ENCODE measurements at places on chromosomes 4 and X.
A peak's percentile ranks its signal among the peaks of the same experiment; 100 is the strongest.

- H3K27me3 ChIP-seq = peaks cover 25% of the 10 kb centered on the region
- no peaks in the 10 kb centered on the region for H3K4me1 ChIP-seq
- DNase-seq = no peak
- no peak overlapping the region for H3K27ac ChIP-seq
- no peak overlapping the region for H3K4me3 ChIP-seq
- no peaks in the 10 kb centered on the region for H3K36me3 ChIP-seq
Measured at GRCh38 chr4:2142630-2143427, 83.7 kb downstream of the NAT8L start.

GRCh38 chr4:119697887-119698393 lies 69.3 kb upstream of the PDE5A start:
- no peaks in the 10 kb centered on the region for H3K27me3 ChIP-seq
- no peak overlapping the region for H3K4me3 ChIP-seq
- no peak overlapping the region for H3K27ac ChIP-seq

GRCh38 chrX:43880425-43880824 lies 1.8 kb downstream of the MAOB start:
- H3K36me3 ChIP-seq = no peaks in the 10 kb centered on the region
- no peaks in the 10 kb centered on the region for H3K27me3 ChIP-seq
- no peaks in the 10 kb centered on the region for H3K4me1 ChIP-seq
- H3K27ac ChIP-seq = no peak overlapping the region

- DNase-seq = no peak
- H3K36me3 ChIP-seq = no peaks in the 10 kb centered on the region
- H3K4me3 ChIP-seq = no peak overlapping the region
- H3K4me1 ChIP-seq = no peaks in the 10 kb centered on the region
- no peak overlapping the region for H3K27ac ChIP-seq
Measured at GRCh38 chr4:169039251-169039954, 29.3 kb upstream of the CBR4 start.

DNA sequence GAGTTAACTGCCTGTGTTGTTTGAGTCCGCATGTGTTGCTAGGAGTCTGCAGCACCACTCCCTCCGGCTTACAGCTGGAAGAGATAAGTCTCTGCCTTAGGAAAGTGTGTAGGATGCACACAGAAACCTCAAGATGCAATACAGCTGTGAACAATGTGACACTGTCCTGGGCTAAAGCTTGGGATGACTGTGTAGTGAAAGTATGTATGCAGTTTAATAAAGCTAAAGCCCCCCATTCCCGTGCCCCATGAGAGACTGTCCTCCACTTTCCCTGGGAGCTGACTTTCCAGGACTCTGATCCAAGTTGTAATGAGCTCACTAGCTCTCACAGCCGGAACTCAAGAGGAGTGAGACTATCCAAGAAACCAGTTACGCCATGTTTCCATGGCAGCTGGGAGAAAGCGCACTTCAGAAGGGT lies 156.6 kb upstream of the FTHL17 start:
- H3K4me1 ChIP-seq = peaks cover 1% of the 10 kb centered on the region
- no peaks in the 10 kb centered on the region for H3K27me3 ChIP-seq
- DNase-seq = no peak

DNA sequence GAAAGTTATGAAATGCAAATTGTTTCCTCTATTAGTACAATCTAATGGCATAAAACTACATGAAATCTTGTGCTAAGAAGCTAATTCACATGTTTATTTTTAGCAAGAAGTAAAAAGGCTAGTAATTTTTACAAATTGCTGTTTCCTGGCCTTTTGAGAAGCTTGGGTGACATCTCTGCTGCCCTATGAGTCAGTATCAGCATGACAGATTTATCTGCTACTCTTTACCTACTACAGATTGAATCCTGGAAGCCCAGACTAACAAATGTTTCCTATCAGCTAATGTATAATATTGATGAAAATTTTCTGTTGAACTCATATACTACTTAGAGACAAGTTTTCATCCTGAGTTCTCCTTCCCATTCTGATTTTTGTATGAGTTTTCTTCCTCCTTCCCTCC lies 232.4 kb downstream of the DCTD start:
- no peak for DNase-seq
- no peak overlapping the region for H3K4me3 ChIP-seq
- no peak overlapping the region for H3K27ac ChIP-seq
- H3K4me1 ChIP-seq = no peaks in the 10 kb centered on the region
- H3K36me3 ChIP-seq = no peaks in the 10 kb centered on the region
- no peaks in the 10 kb centered on the region for H3K27me3 ChIP-seq

DNA sequence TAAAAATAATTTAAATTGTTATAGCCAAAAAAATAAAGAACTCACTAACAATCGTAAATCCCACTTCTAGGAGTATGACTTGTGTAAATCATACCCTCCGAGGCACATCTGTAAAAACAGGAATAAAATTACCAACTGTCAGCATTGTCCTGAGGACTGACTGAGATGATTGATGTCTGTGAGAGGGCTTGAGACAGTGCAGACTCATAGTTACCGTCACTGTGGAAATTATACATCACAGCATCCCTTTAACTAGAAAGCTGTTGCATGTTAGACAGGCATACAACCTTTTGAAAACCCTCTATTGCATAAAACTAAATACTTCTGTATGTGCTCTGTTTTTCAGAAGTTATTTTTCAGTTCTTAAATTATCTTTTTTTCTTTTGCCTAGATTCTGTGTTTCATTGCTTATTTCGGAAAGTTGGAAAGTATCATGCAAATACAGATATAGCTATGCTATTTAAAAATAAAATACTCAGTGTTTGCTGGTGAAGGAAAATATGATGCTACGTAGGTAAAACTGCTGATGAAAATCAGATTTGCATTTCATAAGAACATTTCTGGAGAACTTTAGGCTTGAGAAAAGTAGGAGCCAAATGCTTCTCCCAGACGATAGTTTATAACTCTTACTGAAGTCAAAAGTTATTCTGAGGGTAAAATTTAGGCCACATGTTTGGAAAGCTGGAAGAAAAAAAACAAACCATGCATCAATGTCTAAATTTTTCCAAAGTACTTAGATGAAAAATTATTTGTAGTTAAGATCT lies 13.6 kb upstream of the RBPJ start:
- H3K36me3 ChIP-seq = no peaks in the 10 kb centered on the region
- H3K27me3 ChIP-seq = no peaks in the 10 kb centered on the region
- H3K4me1 ChIP-seq = no peaks in the 10 kb centered on the region
- DNase-seq = no peak
- H3K4me3 ChIP-seq = no peak overlapping the region

- H3K27ac ChIP-seq = no peak overlapping the region
- H3K27me3 ChIP-seq = no peaks in the 10 kb centered on the region
- no peak overlapping the region for H3K4me3 ChIP-seq
Measured at GRCh38 chr4:130393231-130393630, 1297.3 kb downstream of the C4orf33 start.

DNA sequence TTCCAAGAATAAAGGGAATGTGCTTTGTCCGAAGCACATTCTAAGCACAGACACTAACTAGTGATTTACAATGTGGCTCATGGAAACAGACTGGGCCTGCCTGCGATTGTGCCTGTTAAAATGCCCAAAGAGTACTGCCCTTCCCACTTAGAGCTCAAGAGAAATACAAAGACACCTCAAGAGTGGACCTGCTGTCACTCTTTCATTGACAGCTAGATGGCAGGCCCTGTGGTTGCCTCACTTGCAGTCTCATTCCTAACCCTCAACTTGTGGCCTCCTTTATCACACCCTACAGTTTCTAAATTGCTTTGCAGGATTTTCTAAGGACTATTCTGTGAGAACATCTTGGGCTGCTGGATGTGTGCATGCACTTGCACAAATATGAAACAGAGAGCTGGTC lies 331.0 kb upstream of the EMCN start:
- H3K36me3 ChIP-seq = no peaks in the 10 kb centered on the region
- no peak overlapping the region for H3K4me3 ChIP-seq
- no peak overlapping the region for H3K27ac ChIP-seq
- no peaks in the 10 kb centered on the region for H3K27me3 ChIP-seq
- no peaks in the 10 kb centered on the region for H3K4me1 ChIP-seq

DNA sequence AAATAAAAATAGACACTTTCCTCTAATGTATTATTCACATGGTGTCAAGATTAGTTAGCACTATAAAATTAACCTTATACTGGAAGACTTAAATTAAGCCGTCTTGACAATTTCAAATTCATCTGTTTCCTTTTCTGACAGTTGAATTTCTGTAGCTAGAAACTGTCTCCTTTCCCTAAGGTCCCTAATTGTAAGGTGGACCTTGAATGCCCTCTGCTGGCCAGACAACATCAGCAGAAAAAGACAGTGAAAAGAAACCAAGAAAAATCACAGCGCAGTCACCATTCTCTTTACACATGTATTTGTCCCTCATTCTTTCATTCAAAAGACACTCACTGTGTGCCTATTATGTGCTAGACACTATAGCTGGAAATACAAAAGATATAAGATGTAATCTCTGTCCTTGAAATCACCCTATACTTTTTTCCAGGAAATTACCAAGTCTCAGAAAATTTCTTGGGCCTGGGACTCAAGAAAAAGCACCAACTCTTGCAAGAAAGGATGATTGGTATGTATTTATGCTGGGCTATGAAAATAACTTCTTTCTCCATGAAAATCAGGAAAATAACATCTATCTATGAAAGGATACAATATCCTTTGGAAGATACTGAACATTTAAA lies 32.7 kb upstream of the AMBN start:
- no peaks in the 10 kb centered on the region for H3K27me3 ChIP-seq
- no peaks in the 10 kb centered on the region for H3K36me3 ChIP-seq
- peak; percentile 18 for DNase-seq
- no peaks in the 10 kb centered on the region for H3K4me1 ChIP-seq
- H3K27ac ChIP-seq = no peak overlapping the region
- no peak overlapping the region for H3K4me3 ChIP-seq

- H3K4me3 ChIP-seq = no peak overlapping the region
- H3K36me3 ChIP-seq = no peaks in the 10 kb centered on the region
- H3K27ac ChIP-seq = no peak overlapping the region
- no peaks in the 10 kb centered on the region for H3K27me3 ChIP-seq
Measured at GRCh38 chr4:26670903-26671537, 87.1 kb downstream of the TBC1D19 start.

- no peaks in the 10 kb centered on the region for H3K27me3 ChIP-seq
- no peak overlapping the region for H3K27ac ChIP-seq
- no peak overlapping the region for H3K4me3 ChIP-seq
- no peaks in the 10 kb centered on the region for H3K4me1 ChIP-seq
- H3K36me3 ChIP-seq = no peaks in the 10 kb centered on the region
Measured at GRCh38 chr4:82652062-82652461, 90.3 kb upstream of the TMEM150C start.

- DNase-seq = no peak
- no peak overlapping the region for H3K27ac ChIP-seq
- H3K4me3 ChIP-seq = no peak overlapping the region
- no peaks in the 10 kb centered on the region for H3K27me3 ChIP-seq
Measured at GRCh38 chrX:7074148-7074907, 73.2 kb upstream of the STS start.

- no peaks in the 10 kb centered on the region for H3K27me3 ChIP-seq
- no peaks in the 10 kb centered on the region for H3K36me3 ChIP-seq
- peak; percentile 33 for DNase-seq
- no peaks in the 10 kb centered on the region for H3K4me1 ChIP-seq
- no peak overlapping the region for H3K4me3 ChIP-seq
- H3K27ac ChIP-seq = no peak overlapping the region
Measured at GRCh38 chrX:49291615-49292337, 11.7 kb upstream of the GAGE10 start.

- H3K4me3 ChIP-seq = no peak overlapping the region
- H3K27ac ChIP-seq = no peak overlapping the region
- no peaks in the 10 kb centered on the region for H3K4me1 ChIP-seq
- no peak for DNase-seq
Measured at GRCh38 chrX:16892504-16893362, 22.6 kb upstream of the RBBP7 start.

DNA sequence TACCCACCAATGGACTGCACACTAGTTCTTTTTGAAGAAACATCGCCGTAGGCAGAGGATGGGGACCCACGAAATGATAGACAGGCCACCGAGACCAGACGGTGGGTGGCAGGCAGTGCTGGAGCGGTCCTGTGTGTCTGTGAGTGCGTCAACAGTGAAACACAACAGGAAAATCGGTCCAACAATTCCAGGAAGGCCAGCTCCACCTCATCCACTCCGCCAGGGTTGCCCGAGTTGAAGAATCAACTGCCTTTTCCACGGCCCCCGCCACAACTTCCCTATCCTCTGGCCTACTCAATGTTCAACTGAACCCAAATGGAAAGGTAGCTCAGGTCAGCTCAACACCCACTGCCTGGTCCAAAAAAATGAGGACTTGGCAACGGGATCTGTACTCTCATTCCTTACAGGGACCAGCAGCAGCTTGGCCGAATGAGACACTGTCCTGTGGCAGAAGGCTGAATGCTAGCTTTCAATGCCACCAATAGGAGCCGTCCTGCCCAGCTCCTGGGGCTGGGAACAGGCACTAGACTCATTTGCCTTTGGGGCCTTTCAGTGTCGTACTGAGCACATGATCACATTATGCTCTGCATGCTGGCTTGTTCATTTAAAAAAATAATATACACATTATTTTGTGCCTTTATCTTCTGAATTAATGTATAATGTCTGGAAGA lies 43.5 kb downstream of the MID1 start:
- no peak for DNase-seq
- H3K36me3 ChIP-seq = no peaks in the 10 kb centered on the region
- H3K4me3 ChIP-seq = no peak overlapping the region
- no peak overlapping the region for H3K27ac ChIP-seq
- no peaks in the 10 kb centered on the region for H3K27me3 ChIP-seq

DNA sequence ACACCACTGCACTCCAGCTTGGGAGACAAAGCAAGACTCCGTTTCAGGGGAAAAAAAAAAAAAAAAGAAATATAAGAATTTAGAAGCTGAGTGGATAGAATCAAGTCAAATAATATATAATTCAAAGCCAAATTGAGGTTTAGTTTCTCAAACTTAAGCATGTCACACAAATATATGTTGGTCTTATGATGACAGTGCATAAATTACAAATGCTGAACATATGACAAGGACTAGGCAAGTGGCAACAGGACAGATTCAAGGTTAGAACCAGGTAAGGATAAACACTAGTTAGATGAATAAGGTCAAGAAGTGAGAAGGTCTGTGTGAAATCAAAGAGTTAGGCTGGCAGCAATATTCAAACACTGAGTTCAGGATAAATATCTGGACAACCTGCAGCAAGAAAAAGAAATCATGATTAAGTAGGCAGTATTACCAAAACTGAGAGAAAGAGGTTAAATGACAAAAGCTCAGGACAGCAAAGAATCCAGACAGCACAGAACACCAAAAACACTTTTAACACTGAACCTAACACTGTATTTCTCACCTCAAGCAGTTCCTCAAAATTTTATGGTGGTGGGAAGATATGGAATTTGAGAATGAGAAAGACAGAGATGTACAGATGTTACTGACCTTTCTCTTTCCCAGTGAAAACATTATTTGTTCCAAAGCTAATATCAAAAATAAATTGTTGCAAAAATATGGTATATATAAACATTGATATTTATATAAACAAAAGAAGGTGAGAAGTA lies 45.4 kb downstream of the ANKRD17 start:
- H3K4me3 ChIP-seq = no peak overlapping the region
- no peaks in the 10 kb centered on the region for H3K4me1 ChIP-seq
- no peak overlapping the region for H3K27ac ChIP-seq
- H3K27me3 ChIP-seq = no peaks in the 10 kb centered on the region
- no peak for DNase-seq

- DNase-seq = no peak
- no peaks in the 10 kb centered on the region for H3K36me3 ChIP-seq
- H3K27me3 ChIP-seq = no peaks in the 10 kb centered on the region
- no peak overlapping the region for H3K4me3 ChIP-seq
Measured at GRCh38 chr4:140993370-140993769, 139.9 kb downstream of the RNF150 start.

Data from iPS DF 6.9 (cell line).